ENCODE measurements at places on chromosomes 13 and 19.

- H3K4me1 ChIP-seq: no peaks in the 10 kb centered on the region
- peaks cover 41% of the 10 kb centered on the region for H3K36me3 ChIP-seq
- no peak overlapping the region for H3K4me3 ChIP-seq
- H3K27ac ChIP-seq: no peak overlapping the region
- no peak for DNase-seq
- no peaks in the 10 kb centered on the region for H3K27me3 ChIP-seq
Observed at GRCh38 chr19:55592391-55593090, 6.8 kb downstream of the FIZ1 start.

- H3K36me3 ChIP-seq: no peaks in the 10 kb centered on the region
- H3K4me3 ChIP-seq: no peak overlapping the region
- H3K27ac ChIP-seq: no peak overlapping the region
Observed at GRCh38 chr19:57068921-57069697, 50.7 kb upstream of the USP29 start.

GRCh38 chr19:54325631-54326030, 12.7 kb upstream of the LILRA5 start:
- H3K4me1 ChIP-seq: no peaks in the 10 kb centered on the region
- H3K27me3 ChIP-seq: no peaks in the 10 kb centered on the region
- no peak overlapping the region for H3K4me3 ChIP-seq
- H3K27ac ChIP-seq: no peak overlapping the region
- no peak for DNase-seq

GRCh38 chr13:47112205-47112902, 215.5 kb upstream of the HTR2A start:
- no peak overlapping the region for H3K4me3 ChIP-seq
- no peak overlapping the region for H3K27ac ChIP-seq
- no peak for DNase-seq
- no peaks in the 10 kb centered on the region for H3K36me3 ChIP-seq
- H3K27me3 ChIP-seq: no peaks in the 10 kb centered on the region
- peaks cover 8% of the 10 kb centered on the region for H3K4me1 ChIP-seq

- H3K4me3 ChIP-seq: no peak overlapping the region
- H3K27me3 ChIP-seq: no peaks in the 10 kb centered on the region
- no peaks in the 10 kb centered on the region for H3K36me3 ChIP-seq
- DNase-seq: no peak
- H3K27ac ChIP-seq: no peak overlapping the region
- no peaks in the 10 kb centered on the region for H3K4me1 ChIP-seq
Observed at GRCh38 chr19:28184997-28185396, 1028.0 kb downstream of the UQCRFS1 start.

Measured in SJSA1 (cell line).